NCI-H1436 treated with DMSO at 0.1 percent for 48 hours (cell line): ENCODE measurements at places on chromosomes 1 and 21.

DNA sequence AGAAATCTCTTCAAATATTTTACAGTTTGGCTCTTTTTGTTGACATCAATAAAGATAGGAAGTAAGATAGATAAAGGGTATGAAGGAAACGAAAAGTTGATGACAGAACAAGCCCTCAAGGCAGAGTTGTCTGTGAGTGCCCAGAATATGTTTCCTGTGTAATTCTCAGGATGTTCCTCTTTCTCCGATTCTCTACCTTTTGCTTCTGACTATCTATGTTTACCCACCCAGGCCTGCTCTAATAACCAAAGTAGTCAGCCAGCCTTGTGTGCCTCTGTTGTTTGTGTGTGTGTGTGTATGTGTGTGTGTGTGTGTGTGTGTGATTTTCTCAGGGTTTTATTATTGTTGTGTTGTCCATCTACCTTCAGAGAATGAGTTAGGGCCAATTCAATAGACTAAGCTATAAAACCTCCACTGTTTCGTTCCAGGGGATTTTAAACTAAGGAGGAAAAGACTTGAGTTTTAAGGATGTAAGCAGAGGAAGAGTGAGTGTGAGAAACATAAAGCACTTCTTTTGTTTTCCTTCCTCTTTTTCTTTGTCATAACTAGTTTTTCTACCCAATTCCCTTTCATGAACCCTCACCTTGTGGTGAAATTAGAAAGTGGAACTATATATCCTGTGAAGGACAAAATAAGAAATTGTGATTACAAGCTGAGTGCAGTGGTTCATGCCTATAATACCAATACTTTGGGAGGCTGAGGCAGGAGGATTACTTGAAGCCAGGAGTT, 627.4 kb upstream of the NR5A2 start:
- no peak for DNase-seq

DNA sequence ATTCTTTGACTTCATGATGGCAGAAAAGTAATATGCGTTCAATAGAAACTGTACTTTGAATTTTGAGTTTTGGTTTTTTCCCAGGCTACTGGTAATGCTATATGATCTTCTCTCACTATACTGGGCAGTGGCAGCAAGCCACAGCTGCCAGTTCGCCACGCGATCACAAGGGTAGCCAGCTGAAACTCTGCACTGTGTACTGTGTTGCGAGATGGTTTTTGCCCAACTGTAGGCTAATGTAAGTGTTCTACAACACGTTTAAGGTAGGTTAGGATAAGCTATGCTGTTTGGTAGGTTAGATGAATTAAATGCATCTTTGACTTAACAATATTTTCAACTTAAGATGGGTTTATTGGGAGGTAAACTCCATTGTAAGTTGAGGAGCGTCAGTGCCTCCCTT, 123.1 kb downstream of the NRDC start:
- DNase-seq = no peak

DNA sequence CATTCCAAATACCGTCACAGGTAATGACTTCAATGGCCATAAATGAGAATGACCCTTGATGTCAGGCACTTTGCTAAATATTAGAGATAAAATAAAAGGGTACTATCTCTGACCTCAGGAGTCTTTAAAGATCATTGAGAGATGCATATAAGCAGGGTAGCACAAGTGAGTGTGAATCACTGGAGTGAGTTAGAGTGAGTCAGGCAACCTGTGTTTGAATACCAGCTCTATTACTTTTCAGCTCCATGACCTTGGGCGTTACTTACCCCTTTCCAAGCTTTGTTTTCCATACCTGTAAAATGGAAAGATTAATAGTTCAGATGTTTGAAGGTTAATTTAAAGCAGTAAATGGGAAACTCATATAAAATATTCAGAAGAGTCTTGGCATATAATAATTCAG, 1058.0 kb upstream of the ADGRL4 start:
- DNase-seq = no peak

GRCh38 chr1:55154616-55155015, 60.5 kb downstream of the USP24 start:
- no peak for DNase-seq

DNA sequence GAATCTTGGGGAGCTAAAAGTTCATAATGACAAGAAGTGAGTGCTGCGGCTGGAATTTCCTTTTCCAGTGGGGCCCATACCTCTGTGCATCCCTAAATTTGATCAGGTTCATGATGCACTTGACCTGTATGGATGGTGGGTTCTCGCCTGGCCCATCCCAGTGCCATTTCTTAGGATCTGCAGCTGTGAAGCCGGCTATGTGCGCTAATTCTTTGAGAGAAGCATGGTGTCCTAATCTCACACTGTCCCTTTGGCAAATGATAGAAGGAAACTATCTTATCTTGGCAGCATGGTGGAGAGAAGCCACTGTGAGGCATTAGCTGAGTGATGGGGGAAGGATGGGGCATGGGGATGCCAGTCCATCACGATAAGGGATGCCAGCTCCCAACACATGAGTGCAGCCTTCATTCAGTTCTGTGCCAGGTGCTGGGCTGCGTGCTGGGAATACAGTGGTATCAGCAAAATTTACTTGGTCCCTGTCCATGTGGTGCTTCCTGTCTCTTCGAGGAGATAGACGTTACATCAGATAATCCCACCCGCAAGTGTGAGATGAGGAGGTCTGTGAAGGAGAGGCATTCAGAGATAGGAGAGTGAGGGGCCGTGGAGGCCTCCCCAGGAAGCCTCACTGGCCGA, 30.5 kb downstream of the STUM start:
- DNase-seq = no peak

DNA sequence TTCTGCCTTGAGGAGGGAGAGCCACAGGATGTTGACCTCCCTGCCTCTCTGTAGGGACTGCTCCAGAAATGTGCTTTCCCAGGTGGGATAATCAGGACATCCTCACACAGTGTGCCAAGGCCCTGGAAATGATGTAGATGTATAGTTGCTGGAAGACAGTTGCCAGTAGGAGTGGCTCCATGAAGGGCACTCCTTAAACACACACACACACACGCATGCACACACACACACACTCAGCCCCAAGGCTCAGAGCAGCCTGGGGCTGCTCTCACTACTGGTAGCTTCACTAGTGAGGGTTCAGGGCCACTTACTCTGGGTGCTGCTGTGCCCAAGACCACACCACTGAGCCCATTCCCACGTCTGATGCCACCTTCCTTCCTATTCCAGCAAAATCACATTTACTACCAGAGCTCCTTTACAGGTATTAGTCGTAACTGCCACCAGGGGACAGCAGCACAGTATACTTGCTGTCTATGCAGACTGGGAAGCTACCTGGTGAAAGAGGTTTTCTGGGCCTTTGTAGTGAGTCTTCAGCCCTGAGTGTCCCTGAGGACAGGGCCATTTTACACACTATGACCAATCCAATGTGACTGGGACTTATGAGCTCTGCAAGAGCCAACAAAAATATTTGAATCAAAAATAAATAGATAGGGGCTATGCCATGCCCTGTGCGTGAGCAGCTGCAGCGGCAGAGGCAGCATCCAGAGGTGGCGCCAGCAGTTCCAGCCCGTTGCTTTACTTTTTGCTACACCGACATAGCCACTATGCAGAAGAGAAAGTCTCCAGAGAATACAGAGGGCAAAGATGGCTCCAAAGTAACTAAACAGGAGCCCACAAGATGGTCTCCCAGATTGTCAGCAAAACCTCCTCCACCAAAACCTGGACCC, 15.0 kb downstream of the CRNN start:
- no peak for DNase-seq

GRCh38 chr1:32702599-32703478, at the start of gene SYNC:
Gene SYNC, minus strand, starts transcription at chr1:32702770. Its CDS starts 110 bp downstream, at chr1:32702660.
- no peak for DNase-seq

- no peak for DNase-seq
Observed at GRCh38 chr1:227065311-227065710, 125.2 kb downstream of the COQ8A start.

GRCh38 chr1:116804736-116805135, 50.5 kb downstream of the CD2 start:
- no peak for DNase-seq
